Caudate nucleus (tissue), 63 donors: ENCODE measurements at places on chromosomes 5 and 9.
A peak's percentile ranks its signal among the peaks of the same experiment; 100 is the strongest.

- no peak for DNase-seq
Observed at GRCh38 chr5:180596115-180596667, 4.9 kb upstream of the SCGB3A1 start.

DNA sequence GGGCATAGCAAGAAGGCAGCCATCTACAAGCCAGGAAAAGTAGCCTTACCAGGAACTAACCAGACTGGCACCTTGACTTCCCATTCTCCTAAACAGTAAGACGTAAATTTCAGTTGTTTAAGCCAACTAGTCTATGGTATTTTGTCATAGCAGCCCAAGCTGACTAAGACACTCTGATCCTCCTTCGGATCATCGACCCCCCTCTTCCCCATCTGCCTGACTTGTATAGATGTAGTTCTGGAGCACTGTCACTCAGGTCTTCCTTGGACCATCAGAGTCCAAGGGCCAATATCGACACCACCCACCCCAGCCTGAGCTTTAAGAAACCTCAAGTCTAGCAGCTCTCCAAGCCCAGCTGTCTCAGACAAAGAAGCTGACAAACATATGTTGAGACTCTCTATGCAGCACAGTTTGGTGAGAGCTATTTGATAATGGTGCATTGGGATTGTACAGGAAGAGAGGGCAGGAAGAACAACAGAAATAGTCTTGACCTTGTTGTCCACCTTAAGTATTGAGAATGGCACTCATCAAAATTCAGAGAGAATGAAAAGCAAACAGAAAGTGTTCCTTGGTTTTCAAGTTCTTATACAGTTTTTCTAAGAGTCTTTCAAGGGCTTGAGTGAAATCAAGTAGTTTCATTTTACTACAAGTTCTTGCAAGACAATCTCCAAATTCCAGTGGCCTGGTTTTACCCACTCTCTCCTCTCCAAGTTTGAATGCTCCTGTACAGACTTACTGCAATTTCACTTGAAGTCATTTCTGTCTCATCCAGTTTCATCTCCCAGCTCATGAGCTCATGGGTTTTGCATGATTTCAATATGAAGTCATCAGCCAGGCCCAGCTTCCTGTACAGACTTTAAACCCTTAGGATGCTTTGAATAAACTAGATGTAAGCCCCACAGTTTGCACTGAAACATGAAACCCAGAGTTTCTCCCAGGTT is 122.3 kb upstream of the RAI14 start:
- no peak for DNase-seq

DNA sequence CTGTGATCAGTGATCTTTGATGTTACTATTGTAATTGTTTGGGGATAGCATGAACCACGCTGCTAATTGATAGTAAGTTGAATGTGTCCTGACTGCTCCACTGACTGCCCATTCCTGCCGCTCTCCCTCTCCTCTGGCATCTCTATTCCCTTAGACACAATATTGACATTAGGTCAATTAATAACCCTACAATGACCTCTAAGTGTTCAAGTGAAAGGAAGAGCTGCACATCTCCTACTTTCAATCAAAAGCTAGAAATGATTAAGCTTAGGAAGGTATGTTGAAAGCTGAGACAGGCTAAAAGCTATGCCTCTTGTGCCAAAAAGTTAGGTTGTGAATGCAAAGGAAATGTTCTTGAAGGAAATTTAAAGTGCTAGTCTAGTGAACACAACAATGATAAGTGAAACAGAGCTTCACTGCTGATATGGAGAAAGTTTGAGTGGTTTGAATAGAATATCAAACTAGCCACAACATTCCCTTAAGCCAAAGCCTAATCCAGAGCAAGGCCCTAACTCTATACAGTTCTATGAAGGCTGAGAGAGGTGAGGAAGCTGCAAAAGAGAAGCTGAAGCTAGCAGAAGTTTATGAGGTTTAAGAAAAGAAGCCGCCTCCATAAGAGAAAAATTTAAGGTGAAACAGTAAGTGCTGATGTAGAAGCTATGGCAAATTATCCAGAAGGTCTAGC is 12.9 kb downstream of the CLINT1 start:
- no peak for DNase-seq

- DNase-seq: no peak
Observed at GRCh38 chr5:5487585-5488360, 65.3 kb downstream of the ICE1 start.

GRCh38 chr5:126348855-126349635 is 74.2 kb upstream of the GRAMD2B start:
- DNase-seq: no peak

- DNase-seq: no peak
Observed at GRCh38 chr5:68292316-68292715, 76.8 kb downstream of the PIK3R1 start.

DNA sequence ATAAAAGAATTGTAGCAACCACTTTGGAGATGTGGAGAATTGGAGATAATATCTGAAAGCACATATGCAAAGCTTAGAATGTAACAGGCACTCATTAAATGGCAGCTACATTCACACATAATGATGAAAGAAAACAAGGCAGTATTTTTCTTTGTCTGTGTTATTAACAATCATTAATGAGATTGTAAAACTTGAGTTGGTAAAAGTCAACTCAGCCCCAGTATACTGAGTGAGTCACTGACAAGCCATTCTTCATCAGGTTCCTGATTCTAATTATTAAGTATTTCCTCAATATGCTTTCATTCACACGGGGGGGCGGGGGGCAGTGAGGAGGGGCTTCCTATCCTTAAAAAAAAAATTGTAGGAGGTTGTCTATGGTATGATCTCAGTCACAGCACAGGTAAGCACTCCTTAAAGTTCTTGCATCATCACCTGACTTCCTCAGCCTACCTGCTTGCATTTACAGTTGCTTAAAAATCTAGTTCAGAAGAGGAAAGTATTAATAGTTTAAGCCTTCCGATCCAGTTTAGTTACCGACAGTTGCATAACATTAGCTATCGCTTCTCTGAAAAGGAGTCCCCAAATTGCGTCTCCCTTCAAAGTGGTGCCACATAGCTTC is 379.8 kb downstream of the EFNA5 start:
- no peak for DNase-seq

- DNase-seq: no peak
Observed at GRCh38 chr5:36635721-36636390, 29.4 kb downstream of the SLC1A3 start.

DNA sequence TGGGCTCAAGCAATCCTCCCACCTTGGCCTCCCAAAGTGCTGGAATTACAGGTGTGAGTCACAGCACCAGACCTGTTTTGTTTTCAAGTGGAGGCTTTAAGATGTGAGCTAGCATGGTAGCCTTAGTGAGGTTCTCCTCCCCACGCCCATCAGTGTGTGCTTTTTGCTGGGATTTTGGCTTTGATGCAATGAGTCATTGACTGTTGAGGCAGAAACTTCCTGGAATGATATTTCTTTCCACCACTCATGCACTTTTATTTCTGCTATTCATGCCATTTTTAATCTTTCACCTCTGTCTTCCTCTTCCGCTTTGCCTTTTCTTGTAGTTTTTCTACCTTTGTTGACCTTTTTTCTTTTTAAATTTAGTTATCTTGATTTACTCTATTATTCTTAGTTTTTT is 4.2 kb upstream of the NFIL3 start:
- DNase-seq: no peak

DNA sequence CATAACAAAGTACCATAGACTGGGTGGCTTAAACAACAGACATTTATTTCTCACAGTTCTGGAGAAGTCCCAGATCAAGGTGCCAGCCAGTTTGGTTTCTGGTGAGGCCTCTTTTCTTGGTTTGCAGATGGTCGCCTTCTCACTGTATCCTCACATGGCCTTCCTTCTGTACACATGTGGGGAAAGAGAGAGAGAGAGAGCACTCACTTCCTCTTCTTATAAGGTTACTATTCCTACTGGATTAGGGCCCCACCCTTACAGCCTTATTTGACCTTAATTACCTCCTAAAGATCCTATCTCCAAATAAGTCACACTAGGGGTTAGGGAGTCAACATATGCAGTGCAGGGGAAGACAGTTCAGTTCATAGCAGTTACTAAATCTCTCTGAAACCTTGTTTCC is 205.6 kb upstream of the GDNF start:
- DNase-seq: no peak

GRCh38 chr9:90724880-90725279 is 76.7 kb upstream of the SYK start:
- DNase-seq: no peak

GRCh38 chr9:91163773-91164471 is 197.8 kb downstream of the AUH start:
- DNase-seq: no peak

GRCh38 chr9:125548141-125548540 is 158.9 kb downstream of the MAPKAP1 start:
- DNase-seq: no peak

DNA sequence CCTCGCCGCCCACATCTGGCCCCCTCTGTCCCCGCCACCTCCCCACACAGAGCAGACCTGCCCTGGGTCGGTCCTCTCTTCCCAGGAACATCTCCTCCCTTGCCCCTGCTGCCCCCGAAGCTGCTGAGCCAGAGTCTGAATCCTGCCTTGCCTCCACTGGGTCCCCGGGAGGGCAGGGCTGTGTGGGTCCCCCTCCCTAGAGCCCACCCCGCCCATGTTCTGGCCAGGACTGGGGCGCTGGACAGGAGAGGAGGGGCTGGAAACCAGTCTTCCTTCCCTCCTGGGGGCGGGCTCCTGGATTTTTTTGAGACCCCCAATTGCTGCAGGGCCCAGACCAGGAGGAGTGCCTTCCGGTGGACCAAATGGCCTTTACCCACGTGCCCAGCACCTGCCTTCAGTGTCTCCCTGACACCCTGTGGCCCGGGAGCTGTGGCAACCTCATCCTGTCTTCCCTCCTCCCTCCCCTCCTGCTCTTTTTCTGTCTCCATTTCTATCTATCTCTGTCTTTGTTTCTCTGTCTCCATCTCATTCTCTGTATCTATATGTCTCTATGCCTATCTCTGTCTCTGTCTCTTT is 12.1 kb downstream of the MRPL36 start:
- DNase-seq: no peak

DNA sequence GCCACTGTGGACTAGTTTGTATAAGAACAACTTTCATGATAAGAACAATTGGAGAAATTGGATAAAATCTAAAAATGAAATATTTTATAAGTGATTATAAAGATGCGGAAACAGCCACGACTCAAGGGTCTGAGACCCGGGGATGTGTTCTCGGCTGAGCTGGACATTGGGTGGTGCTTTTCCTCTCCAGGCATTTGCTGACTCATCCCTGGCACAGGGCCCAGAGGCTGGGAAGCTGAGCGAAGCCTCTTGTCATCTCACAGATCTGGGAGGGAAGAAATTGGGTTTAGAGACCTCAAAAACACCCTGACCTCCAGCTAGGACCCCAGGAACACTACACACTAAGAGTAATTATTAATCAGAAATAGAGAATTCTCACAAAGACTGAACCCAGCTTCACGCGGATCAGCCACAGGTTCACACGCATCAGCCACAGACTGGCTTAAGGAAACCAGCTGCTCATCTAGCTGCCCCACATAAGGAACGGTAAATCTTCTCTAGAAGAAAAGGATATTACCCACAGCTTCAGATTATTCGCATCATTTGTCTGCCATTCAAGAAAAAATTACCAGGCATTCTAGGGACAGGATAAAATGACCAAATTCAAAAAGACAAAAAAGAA is 2.8 kb upstream of the OR2V1 start:
- no peak for DNase-seq

GRCh38 chr9:106324591-106325280 is 538.2 kb upstream of the ZNF462 start:
- no peak for DNase-seq

DNA sequence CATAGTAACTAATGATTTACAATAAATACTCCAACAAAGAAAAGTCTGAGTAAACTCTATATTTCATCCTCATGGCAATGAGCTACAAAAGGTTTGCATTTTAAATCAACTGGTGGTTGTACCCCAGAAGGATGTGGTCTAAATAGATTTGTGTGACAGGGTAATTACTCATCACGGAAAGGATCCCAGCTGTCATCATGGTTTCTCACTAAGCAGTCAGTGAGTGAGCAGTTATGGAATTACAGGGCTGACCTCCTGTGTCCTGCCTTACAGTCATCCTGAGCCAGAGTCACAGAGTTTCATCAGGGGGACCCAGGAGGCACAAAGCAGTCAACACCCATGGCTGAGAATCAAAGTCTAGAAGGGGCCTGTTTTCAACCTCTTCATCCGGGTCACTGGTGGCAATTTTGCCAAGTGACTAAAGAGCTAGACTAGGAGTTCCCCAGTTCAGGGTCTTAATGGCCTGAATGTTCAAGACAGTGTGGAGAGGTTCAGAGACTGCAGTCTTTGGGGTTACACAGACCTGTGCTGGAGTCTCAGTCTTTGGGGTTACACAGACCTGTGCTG is 210.7 kb upstream of the SLC24A2 start:
- DNase-seq: no peak

GRCh38 chr5:133818031-133818431 is 150.4 kb downstream of the C5orf15 start:
- no peak for DNase-seq

DNA sequence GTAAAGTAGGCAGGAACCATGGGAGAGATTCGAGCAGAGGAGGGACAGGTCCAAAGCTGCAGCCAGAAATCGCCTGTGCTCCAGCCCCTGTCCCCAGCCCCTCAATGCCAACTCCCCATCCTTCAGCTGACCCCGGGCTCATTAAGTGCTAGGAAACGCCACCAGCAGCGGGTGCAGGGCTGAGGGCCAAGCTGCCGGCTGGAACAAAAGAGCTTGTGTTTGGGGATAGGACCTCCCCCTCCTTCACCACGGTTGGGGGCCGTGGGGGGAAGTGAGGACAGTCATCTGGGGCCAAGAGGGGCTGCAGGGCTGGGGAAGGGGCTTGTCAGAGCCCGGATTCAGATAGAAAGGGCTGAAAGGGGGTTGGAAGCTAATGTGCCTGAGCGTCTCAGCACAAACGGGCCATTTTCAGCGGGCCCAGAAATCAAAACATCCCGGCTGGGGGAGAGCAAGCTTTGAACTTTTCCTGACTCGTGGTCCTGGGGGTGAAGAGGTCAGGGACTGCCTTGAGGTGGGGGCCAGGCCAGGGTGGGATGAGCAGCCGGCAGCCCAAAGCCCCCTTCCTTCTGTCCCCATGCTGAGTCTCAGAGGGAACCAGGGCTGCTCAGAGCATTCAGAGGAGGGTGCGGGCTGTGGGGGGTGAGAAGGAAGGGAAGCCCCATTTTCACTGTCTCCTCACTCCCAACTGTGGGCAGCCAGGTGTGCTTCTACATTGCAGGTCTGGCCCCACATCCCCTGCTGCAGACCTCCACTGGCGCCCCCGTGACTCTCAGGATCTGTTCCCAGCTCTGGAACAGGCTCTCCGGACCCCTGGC is 69.4 kb upstream of the DAB2IP start:
- DNase-seq: peak; percentile 77

DNA sequence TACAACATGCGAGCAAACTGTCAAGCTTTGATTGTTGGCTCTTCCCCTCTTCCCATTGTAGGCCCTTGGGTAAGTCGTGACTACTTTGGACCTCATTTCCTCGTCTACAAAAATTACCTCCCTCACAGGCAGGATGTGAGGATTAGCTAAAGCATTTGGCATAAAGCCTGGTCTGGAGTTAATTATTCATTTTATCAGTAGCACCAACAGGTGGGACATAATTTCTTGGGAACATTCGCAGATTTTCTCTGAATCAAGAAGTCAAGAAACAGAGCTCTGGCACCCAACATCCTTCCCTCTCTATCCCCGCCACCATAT is 39.9 kb upstream of the SEMA6A start:
- DNase-seq: no peak
